ENCODE measurements at places on chromosomes 4 and X. TPM values are rescaled to one million over a fixed set of nuclear protein-coding genes. Genes with fewer than 3 reads are reported as not detected.

- no peak for DNase-seq
These were observed 17.3 kb downstream of the SUV39H1 start for GRCh38 chrX:48713847-48714246.

DNA sequence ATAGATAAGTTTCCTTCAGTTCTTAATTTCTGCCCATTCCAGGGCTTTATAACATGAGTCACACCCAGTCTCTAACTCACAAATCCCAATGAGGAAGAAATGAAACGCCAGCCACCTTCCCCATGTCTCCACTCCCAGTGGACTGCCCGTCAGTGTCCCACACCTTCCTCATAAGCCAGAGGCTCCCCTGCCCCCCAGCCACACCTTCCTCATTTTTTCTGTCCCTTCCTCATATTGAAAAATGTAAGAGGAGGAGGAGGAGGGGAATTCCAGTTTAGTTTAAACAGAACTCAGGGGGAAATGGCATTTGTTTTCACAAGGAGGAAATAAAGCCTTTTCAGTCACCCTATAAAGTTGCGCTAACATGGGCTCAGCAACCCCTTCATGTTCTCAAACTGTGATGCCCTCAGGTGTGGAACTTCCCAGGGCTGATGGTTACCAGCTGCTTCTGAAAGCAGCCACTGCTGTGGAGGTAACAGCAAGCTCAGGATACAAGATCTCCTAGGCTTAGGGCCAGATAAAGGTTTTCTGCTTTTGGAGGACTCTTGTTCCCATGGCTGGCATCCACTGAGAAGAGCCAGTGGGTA lies 97.8 kb downstream of the PARM1 start:
- DNase-seq, result no peak

GAGE2A gene
- total RNA-seq, result not detected

ZC4H2 gene
- 1.4 TPM for total RNA-seq

BST1 gene
- 3.0 TPM for total RNA-seq

Data from heart right ventricle (tissue), 16 donors.